Femur (tissue), 1 donor: ENCODE measurements at places on chromosomes 5 and 9.

DNA sequence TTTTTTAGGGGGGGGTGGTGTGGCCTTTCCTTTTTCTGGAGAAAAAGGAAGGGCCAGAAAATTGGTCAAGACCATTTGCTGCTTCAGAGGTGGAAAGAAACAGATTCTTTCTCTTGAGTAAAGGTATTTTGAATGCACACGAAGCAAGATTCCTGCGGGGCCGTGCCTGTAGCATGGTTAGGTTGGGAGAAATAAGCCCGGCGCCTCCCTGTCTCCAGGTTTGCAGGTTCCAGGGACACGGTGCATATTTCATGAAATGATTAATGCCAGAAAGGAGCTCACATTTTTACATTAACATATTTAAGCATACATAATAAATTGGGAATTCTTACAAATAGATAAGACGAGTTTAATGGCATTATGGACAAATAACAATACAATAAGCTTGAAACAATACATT, 409.5 kb upstream of the IRX1 start:
- DNase-seq, result no peak

- no peak for DNase-seq
Measured at GRCh38 chr5:5150667-5151066, 10.5 kb downstream of the ADAMTS16 start.

- DNase-seq, result no peak
Measured at GRCh38 chr5:91122651-91123050, 260.5 kb downstream of the ARRDC3 start.

- DNase-seq, result no peak
Measured at GRCh38 chr5:100518377-100518776, 16.8 kb upstream of the FAM174A start.

GRCh38 chr5:33180900-33181299, 259.9 kb upstream of the TARS1 start:
- DNase-seq, result no peak
